ENCODE measurements at places on chromosomes 1 and 21.

- H3K27me3 ChIP-seq: no peaks in the 10 kb centered on the region
- DNase-seq: no peak
- H3K4me3 ChIP-seq: no peak overlapping the region
- no peaks in the 10 kb centered on the region for H3K4me1 ChIP-seq
- no peak overlapping the region for H3K27ac ChIP-seq
These were observed 366.3 kb downstream of the MRPL39 start for GRCh38 chr21:25240974-25241373.

DNA sequence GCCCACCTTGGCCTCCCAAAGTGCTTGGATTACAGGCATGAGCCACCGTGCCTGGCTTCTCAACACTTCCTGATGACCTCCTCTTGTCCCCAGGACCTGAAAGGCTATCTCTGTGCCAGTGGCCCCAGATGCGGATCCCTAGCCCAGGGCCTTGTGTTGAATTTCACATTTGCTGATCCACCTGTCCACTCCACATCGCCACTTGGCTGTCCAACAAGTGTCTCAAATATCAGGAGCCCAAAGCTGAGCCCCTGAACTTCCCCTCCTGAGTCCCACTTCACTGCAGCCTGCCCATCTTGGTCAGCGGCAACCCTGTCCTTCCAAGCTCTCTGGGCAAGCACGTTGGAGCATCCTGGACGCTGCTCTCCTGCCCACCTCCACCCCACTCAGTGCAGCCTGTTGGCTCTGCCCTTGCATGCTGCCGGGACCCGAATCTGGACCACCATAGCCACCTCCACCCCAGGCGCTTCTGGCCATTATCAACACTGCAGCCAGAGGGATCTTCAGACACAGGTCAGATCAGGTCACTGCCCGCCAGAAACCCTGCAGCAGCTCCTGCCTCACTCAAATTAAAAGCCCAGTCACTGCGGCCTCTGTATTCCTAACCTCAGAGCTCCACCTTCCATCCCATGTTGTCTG is 352.5 kb upstream of the VAMP3 start:
- no peaks in the 10 kb centered on the region for H3K36me3 ChIP-seq
- H3K27ac ChIP-seq: no peak overlapping the region
- H3K4me3 ChIP-seq: no peak overlapping the region
- DNase-seq: no peak

DNA sequence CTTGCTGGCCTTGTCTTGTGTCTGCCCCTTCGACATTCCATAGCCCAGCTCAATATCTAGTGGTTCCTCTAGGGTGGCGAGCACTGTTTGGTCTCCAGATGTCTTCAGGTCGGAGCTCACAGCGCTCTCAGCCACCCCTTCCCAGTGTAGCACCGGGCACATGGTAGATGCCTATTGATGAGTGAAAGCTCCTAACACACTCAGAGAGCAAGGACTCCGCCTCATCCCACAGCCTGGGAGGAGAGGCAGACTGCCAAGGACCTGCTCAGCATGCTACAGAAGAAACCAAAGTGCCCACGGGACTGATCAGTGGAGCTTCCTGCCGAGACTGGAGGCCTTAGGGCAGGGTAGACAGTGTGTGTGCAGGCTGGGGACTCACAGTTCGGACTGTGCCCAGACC is 10.9 kb downstream of the PCSK9 start:
- H3K4me1 ChIP-seq: no peaks in the 10 kb centered on the region
- no peaks in the 10 kb centered on the region for H3K27me3 ChIP-seq
- DNase-seq: no peak
- no peaks in the 10 kb centered on the region for H3K36me3 ChIP-seq

GRCh38 chr1:182851825-182852224 is 12.7 kb downstream of the DHX9 start:
- no peaks in the 10 kb centered on the region for H3K27me3 ChIP-seq
- peaks cover 70% of the 10 kb centered on the region for H3K36me3 ChIP-seq
- H3K4me1 ChIP-seq: peaks cover 10% of the 10 kb centered on the region
- H3K27ac ChIP-seq: no peak overlapping the region
- H3K4me3 ChIP-seq: no peak overlapping the region

DNA sequence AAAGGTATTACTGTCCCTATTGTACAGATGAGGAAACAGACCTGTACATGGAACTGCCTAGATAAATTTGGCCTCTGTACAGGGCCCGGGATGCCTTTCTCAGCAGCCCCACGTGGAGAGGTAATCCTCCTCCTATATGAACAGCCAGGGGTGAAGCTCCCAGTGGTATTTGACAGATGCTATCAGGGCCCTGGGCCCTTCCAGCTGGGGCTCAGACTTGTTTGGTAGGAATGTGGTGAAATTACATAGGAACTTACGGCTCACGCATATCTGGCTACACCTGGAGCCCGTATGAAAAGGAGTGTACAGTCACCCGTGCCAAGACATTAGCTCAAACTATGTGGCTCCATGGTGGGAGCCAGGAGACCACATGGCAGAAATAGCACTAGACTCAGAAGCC is 24.8 kb upstream of the TCEA3 start:
- H3K27me3 ChIP-seq: no peaks in the 10 kb centered on the region
- no peak for DNase-seq
- H3K27ac ChIP-seq: no peak overlapping the region
- H3K4me3 ChIP-seq: no peak overlapping the region
- no peaks in the 10 kb centered on the region for H3K4me1 ChIP-seq

All from thoracic aorta (tissue), 2 donors.